ENCODE measurements at places on chromosomes 12 and 14. TPM values are rescaled to one million over a fixed set of nuclear protein-coding genes. Genes with fewer than 3 reads are reported as not detected.

The INSM2 gene
- total RNA-seq = not detected

The IFI27L2 gene
- total RNA-seq = 6.0 TPM

The TAS2R8 gene
- total RNA-seq = 0.09 TPM

The CCDC196 gene
- total RNA-seq = not detected

The LGR5 gene
- 37.0 TPM for total RNA-seq
